Activated T-cell treated with anti-CD3 and anti-CD28 coated beads, Interleukin-2, amount 50 U/mL, for 72 hours (primary cell): ENCODE measurements at places on chromosomes 6 and 20.

- DNase-seq = no peak
Measured at GRCh38 chr6:169454204-169454871, 200.7 kb upstream of the THBS2 start.

- no peak for DNase-seq
Measured at GRCh38 chr20:17786221-17786718, 86.5 kb downstream of the BANF2 start.

DNA sequence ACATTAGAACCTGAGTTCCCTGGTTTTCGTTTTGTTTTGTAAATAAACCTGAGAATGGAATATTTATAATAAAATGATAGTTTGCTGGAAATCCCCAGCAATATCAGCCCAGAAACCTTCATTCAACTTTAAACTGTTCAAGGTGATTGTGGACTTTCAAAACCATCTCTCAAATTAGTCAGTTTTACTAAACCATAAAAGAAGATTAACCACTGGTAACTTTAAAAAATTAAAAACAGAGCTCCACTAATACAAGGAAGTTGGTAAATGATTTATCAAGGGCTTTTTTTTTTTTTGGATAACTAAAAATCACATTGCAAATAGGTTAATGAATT is 10.0 kb downstream of the MBOAT1 start:
- no peak for DNase-seq

GRCh38 chr20:35387334-35387733 is 24.4 kb downstream of the UQCC1 start:
- DNase-seq = no peak

DNA sequence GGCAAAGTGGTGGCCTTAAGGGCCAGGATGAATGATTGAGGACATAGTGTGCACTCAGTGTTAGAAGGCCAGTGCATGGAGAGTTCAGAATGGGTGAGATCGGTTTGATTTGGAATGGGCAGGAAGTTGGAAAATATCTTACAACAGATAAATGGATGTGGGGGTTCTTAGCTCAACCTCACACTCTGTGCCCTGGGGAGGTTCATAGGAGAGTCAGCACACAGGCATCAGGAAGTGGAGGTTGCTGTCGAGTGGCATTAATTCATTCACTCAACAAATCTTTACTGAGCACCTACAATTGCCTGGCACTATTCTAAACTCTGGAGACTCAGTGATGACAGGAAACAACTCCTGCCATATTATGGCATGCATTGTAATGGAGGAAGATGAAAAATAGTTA is 313.7 kb upstream of the SUPT3H start:
- no peak for DNase-seq

DNA sequence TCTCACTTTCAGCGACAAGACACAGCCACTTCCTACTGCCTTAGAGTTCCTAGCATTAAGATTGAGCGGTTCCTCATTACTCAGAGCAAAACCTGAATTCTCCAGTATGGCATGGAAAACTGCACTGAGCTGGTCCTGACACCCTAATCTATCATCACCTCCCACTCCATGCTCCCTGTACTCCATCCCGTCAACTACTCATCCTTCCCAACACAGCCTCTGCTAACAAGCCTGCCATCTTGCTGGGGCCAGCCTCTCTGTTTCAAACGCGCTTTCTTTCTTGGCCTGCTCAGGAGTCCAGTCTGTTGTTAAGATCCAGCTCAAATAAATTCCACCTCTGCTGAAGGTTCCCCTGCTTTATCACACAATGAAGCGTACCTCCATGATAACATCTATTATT is 12.0 kb downstream of the PRKN start:
- DNase-seq = no peak

DNA sequence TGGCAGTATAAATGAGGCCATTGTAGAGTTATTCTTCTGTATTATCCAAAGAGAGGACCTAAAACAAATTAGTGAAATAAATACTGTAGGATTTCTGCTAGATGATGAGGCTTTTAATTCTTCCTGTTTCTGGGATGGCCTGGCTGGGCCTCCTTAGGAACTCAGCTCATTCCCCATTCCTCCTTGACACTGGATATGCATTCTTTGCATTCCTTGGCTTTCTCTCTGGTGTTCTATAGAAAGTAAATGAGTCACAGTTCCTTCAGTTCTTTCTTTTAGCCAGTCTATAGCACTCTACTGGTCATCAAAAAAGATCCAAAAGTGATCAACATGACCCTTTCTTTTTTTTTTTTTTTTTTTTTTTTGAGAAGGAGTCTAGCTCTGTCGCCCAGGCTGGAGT is 8.6 kb downstream of the OR10C1 start:
- no peak for DNase-seq

GRCh38 chr6:109471105-109471810 is 11.8 kb downstream of the ZBTB24 start:
- DNase-seq = no peak

DNA sequence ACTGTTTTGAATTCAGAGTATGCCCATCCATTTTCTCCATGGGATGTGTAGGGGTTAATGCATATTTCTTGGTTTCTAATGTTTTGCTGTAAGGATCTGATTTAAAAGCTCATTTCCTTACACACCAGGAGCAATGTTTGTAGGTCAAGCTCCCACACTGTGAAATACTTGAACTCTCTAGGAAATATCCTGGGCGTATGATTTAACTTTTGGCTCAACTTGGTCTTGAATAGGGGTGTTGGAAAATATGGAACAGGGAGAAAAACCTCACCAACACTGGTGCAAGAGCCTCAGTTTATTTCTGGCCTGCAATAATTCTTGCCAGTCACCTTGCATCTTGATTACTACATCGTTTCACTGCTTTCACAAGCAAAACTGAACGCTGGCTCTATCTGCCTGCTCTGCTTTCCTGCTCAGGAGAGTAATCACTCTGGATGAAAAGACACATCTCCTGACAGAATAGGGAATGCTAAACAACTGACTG is 25.1 kb upstream of the RFPL4B start:
- no peak for DNase-seq

DNA sequence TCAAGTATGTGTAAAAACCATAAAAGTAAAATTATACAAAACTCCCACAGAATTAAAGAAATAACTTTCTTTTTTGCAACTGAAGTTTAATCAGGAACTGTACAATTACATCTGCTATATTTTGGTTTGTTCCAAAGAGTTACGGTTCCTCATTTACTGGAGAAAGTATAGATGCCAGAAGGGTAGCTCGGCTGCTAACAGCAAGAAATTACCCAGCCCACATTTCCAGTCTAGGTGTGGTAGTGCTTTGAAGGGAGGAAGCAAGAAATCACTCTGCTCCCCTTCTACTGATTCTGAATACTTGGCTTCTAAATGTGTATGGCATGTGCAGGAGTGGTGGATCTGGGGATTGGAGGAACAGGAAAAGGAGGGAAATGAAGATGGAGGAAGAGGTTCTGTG is 441.3 kb downstream of the CDC5L start:
- no peak for DNase-seq

GRCh38 chr20:35499271-35499670 is 30.2 kb downstream of the C20orf173 start:
- DNase-seq = no peak

GRCh38 chr6:79094938-79095337 is 16.9 kb upstream of the PHIP start:
- DNase-seq = no peak

DNA sequence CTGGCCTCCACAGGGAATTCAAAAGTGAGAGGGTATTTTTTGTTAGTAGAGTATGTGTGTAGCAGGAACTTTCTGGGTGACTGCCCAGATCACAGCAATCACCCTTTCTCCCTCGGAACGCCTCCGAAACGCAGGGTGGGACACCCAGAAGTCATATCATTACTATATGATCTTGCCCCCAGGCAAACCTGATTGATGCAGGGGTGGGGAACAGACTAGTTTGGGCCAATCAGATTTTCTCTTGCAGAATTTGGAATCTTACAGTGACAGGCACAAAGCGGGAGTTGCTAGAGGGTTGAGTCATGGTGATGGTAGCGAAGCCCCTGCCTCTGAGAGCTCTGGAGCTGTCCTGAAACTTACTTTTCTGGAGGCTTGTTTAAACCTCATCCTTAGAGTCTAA is 16.5 kb upstream of the RPN2 start:
- DNase-seq = no peak

GRCh38 chr6:30720738-30721197 is 616 bp downstream of the TUBB start:
- peak; percentile 78 for DNase-seq

GRCh38 chr6:33935439-33936080 is 131.8 kb upstream of the MLN start:
- no peak for DNase-seq

GRCh38 chr20:48738399-48739304 is 89.1 kb downstream of the PREX1 start:
- DNase-seq = peak; percentile 86

DNA sequence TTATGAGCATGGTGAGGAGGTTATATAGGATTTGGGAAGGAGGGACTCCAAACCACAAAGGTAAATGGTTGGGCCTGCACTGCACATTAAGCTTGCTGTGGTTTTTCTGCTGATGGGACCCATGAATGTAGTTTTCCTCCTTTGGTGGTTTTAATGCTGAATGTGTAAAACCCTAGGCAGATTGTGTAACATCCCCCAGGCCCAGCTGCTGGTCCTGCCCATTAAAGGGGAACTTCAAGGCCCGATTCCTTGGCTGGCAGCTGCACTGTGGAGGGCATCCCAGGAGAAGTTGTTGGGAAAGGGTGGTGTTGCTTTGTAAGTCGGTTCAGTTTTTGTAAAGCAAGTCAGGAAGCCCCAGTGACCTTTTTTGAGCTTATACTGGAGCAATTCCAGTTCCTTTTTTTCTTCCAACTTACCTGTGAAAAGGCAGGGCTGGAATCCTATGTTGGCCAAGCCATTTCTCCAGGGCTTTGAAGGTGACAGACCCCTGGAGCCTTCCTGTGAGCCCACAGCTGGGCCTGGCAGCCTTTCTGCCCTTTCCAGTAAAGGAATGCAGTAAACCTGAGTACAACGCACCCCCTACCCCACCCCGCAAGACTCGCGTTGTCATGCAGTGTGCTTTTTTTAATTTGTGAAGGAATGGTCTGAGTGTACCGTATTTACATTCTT is 43.1 kb upstream of the NAA20 start:
- no peak for DNase-seq

DNA sequence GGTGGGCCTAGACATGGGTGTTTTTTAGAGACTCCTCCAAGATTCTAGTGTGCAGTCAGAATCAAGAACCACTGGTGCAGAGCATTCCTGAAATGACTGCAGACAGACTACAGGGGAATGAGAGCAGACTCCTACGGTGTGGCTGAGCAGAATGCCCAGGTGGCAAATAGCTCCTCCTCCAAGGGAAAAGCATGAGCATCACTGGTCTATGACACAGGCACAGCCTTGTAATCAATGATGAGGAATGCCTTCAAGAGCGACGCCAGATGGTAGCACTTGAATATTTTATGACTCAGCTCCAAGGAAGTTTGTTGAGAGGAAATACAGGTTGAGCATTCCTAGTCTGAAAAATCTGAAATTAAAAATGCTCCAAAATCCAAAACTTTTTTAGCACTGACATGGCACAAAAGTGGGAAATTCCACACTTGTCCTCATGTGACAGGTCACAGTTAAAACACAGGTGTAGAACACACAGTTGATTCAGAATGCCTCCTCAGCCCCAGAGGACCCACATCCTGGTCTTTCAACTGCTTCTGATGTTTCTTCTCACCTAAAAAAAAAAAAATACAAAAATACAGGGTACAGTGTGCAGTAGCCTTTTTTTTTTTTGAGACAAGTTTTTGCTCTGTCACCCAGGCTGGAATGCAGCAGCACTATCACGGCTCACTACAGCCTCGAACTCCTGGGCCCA is 10.6 kb upstream of the FAM8A1 start:
- no peak for DNase-seq

DNA sequence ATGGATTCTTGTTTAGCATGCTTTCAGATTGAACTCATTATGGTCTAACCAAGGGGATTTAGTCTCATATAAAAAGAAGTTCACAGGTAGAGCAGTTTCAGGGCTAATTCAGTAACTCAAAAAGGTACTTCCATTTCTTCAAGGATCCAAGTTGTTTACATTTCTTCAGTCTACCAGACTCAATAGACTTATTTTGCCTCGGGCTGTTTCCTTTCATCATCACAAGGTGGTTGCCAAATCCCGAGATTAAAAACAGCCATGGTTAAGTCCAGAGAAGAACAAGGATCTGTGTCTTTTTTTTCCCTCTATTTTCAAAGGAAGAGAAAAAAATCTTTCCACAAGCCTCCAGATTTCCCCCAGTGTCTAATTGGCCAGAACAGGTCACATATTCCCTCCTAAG is 69.8 kb upstream of the SNX9 start:
- DNase-seq = no peak

DNA sequence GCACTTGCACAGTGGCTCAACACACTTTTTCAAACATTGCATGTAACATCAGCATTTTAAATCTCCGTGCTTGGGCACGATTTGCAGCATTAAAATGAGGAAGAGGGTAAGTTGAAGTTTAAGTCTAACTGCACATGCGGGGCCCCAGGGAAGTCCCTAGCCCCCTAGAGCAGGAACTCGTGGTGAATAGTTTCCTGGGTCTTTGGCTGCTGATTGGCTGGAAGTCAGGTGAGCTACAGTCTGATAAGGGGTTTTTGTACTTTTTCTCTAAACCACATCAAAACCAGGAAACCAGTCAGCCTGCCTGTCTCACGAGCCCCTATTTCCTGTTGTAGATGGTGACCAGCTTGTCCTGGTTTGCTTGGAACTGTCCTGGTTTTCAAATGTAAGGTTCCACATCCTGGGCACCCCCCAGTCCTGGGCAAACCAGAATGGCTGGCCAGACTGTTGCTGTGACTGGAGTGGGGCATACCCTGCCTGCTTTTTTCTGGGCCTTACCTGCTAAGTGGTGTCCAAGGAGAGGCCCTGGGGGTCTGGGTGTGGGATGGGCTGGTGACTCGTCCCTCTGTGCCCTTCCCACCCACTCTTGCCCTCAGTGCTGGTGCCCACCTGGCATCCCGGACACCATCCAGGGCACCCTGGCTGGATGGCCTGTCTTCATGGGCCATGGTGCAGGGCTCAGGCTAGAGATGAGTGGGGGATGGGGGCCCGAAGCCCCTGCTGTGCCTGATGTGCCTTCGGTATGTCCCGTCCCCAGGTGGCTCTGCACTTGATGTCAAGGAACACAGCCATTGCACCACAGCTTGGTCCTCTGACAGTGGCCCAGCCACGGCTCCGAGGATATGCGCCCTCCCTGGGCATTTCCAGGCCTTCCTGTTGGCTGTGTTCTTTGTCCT is 31.8 kb downstream of the SUN5 start:
- peak; percentile 88 for DNase-seq

DNA sequence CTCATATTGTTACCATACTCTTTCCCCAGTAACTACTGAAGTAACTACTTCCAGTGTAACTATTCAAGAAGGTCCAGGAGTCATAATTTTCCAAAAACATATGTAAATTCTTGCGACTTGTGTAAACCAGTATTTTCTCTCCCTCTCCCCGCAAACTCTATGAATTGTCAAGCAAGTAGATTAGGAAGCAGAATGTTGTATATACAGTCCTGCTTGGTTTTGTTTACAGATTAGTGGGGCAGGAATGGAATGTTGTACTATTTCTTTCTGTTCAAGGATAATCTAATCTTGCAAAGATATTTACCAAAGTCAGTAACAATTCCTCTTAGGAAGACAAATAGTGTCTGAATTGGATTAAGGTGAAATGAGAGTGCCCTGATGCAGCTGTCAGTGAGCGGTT is 234.9 kb upstream of the PLN start:
- no peak for DNase-seq
